ENCODE measurements at places on chromosomes 16 and 17. TPM values are rescaled to one million over a fixed set of nuclear protein-coding genes. Genes with fewer than 3 reads are reported as not detected.

- DNase-seq: no peak
Measured at GRCh38 chr17:17437893-17438292, 38.9 kb upstream of the MED9 start.

Gene LGALS9
- total RNA-seq: 370 TPM

GRCh38 chr17:50310455-50311111 is 35.3 kb upstream of the XYLT2 start:
- no peak for DNase-seq

DNA sequence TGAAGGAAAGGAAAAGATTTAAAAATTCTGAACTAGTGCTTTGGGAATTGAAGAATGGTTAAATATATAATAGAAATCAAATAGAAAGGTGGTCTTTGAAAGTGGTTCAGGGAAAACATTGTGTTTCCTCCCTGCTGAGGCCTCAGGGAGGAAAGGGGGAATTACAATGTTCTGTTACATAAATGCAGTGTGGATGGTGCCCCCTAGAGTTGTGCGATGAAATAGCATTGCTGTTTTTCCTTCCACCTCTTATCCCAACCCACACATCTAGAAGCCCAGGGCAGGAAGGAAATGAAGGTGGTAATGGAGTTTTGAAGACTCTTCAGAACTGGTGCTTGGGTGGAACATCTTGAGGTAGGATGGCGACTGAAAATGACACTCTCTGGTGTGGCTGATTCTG is 6.4 kb upstream of the TOX3 start:
- no peak for DNase-seq

Gene KIAA0753
- total RNA-seq: 18.5 TPM

Gene CCDC200
- not detected for total RNA-seq

DNA sequence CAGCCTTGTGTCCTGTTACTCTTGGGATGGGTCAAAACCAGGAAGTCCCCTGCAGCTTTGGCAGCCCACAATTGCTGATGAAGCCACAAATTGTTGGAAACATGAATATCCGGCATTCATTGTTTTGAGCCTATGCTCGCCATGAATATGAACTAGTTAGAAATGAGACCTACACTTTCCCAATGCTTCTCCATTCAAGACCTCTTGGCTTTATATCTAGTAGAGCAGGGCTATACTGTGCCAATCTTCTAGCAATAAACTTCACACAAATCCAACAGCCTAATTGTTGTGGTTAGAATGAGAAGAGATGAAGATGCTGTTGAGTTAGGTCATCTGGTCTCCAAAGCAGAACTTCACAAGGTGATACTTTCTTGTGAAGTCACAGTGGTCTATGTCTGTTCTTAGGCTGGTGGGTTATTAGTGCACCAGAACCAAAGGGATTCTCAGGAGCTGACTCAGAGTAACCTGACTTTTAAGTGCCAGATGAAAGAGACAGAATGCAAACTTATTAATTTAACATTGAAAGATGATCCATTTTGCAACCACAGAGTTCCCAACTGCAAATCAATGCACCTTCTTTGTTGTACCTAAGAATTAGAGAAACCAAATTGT is 13.7 kb upstream of the KRT23 start:
- no peak for DNase-seq

DNA sequence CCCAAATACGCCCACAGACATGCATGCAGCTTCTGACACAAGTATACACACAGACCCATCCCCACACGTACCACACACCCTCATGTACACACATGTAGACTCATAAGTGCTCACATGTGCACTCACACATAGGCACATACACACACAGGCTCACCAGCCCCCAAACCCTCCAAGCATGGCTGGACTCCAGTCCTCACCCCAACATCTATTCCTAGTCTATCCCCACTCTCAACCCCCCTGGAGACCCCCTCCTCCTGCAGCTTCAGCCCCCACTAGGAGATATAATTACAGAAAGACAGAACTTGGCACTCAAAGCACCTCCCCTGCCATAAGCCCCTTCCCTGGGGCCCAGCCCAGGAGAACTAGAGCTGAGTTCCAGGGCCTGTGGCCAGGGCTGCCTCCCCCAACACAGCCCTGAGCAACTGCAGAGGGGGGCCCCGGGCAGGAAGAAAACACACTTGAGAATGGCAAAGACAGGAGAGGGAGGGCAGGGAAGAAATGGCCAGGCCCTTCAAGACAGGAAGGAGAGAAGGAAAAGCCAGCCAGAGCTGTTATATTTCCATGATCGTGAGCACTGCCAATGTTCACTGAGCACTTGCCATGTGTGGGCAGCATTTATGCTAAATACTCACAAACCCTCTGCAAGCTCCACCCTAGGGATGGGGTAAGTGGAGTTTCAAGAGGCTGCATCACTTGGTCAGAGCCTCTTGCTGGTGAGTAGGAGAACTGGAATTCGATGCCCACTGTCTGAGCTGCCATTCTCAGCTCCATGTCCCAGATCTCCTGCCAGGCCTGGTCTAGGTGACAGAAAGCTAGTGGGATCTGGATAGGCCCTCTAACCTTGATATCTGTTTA is 224.5 kb downstream of the ZNF423 start:
- no peak for DNase-seq

GRCh38 chr17:66813296-66813695 is 21.6 kb upstream of the CACNG5 start:
- no peak for DNase-seq

- DNase-seq: no peak
Measured at GRCh38 chr17:43217614-43218087, 6.0 kb downstream of the TMEM106A start.

Gene ANKFN1
- 0.58 TPM for total RNA-seq

- no peak for DNase-seq
Measured at GRCh38 chr17:18944646-18945045, 7.3 kb upstream of the SLC5A10 start.

GRCh38 chr17:62591333-62591732 is 36.1 kb upstream of the MRC2 start:
- no peak for DNase-seq

Gene RNF157
- total RNA-seq: 23.7 TPM

Gene TSR3
- 74.4 TPM for total RNA-seq

Gene MAP2K4
- 25.3 TPM for total RNA-seq

GRCh38 chr16:2815299-2815771 is 1.7 kb upstream of the PRSS21 start:
- no peak for DNase-seq

- no peak for DNase-seq
Measured at GRCh38 chr16:60811657-60812056, 1224.6 kb downstream of the CDH8 start.

GRCh38 chr17:34363183-34363661 is at the start of gene CCL1:
Gene CCL1, minus strand, starts transcription at chr17:34363233. Its CDS starts 72 bp downstream, at chr17:34363161.
- no peak for DNase-seq

- DNase-seq: no peak
Measured at GRCh38 chr17:28774206-28774605, 30.4 kb downstream of the TRAF4 start.

DNA sequence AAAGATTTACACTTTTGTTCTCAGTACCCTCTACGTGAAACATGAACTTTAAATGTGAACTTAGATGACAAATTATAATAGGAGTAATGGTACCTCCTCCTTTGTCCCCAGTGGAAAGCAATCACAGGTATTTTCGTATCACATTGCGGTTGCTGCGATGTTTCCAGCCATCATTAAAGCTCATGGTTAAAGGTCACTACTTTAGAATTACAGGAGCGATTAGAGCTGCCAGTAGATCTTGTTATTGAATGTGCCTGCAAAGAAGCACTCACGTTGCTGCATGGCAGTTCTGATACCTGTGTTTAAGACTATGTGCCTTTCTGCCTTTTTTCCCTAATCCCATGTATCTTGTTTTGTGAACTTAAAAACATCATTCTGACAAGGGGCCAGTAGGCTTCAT is 301.0 kb downstream of the CPPED1 start:
- DNase-seq: no peak

GRCh38 chr16:30482366-30482765 is 9.8 kb downstream of the ITGAL start:
- no peak for DNase-seq

- DNase-seq: peak; percentile 86
Measured at GRCh38 chr17:57861000-57861789, 11.4 kb upstream of the MRPS23 start.

- DNase-seq: no peak
Measured at GRCh38 chr16:86243571-86244154, 266.7 kb upstream of the FOXF1 start.

Gene LITAF
- total RNA-seq: 211 TPM

- DNase-seq: no peak
Measured at GRCh38 chr17:74825952-74826719, 33.5 kb downstream of the GRIN2C start.

DNA sequence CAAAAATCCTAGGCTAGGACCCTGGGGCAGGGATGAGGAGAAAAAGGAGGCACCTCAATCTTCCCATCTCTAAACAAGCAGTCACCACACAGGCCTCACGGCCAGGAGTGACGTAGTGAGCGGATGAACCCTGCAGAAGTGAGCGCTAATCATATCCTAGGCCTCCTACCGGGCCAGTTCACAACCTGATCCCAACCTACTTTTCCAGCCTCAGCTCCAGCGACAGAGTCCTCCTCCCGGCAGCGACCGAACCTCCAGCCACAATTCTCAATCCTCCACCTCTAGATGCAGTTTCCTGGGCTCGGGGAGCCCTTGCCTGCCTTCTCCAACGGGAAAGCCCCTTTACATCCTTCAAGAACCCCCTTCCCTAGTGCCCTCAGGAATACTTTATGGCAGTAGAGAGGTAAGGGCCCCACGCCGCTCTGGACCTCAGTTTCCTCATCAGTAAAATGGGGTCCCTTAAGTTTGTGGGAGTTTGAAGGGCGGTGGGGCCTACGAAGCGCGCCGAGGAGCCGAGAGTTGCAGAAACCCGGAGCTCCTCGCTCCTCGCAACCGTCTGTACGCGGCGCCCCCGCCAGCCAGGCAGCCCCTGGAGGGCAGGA is 1.4 kb downstream of the ZNF668 start:
- peak; percentile 46 for DNase-seq

DNA sequence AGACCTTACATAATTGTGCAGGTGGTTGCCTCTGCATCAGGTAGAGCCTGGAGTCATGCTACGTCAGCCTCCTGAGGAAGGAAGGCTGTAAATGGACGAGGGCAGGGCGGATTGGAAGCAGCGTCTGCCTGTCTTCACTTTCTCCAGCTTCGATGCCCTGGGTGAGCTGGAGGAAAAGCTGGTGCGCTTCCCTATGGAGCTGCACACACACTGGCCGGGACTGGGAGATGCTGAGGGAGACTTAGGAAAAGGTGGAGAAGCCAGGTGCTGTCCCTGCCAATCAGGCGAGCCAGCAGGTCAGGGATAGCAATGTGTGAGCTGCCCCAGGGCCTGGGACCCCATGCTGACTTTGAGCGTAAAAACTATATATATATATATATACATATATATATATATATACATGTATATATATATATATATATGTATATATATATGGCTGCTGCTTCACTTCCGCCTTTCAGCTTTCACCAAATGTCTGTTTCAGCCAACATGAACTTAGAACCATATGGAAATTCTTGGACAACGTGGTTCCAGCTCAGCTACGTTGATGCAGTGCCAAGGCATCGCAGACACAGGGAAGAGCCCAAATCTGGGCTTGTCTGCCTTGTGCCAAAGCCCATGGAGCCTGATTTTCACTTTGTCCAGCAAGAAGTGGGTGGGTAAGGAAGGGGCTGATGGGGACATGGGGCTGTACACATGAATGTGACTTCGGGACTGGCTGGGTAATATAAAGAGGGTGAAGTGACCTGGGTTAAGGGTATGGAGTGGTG is 71.5 kb upstream of the NKD1 start:
- DNase-seq: no peak
